ENCODE measurements at places on chromosomes 2 and 18.

GRCh38 chr18:58456625-58457024, 172.3 kb downstream of the ALPK2 start:
- DNase-seq, result no peak

DNA sequence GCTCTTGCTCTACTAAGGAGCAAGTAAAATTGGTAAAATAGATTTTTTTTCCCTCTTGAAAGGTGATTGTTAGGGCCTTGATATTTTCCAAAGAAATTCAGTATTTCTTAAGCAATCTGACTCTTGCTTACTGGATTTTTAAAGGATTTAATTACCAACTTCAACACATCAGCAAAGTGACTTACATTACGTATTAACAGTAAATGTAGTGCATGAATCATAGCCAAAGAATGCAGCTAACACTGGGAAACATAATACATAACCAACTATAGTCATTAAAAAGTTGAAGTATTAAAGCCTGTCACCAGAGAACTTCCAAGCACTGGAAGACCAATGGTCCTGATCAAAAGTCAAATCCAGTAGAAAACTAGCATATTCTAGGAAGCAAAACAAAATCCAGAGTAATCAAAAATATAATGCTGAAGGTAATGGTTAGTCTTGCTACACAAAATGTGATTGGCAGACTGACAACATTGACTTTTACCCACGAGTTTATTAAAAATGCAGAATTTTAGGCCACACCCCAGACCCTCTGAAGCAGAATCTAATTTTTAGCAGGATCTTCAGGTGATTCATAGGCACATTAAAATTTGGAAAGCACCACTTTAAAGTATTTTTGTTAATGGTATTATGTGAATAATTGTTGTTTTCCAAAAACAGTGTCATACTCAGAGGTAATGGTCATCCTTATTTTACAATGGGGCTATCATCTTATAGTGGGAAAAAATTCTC, 31.8 kb upstream of the CAVIN2 start:
- peak; percentile 85 for DNase-seq

GRCh38 chr2:229922449-229923386, at the start of gene FBXO36:
Gene FBXO36, plus strand, starts transcription at chr2:229922503. Its CDS starts 11 bp downstream, at chr2:229922514.
- peak; percentile 54 for DNase-seq

DNA sequence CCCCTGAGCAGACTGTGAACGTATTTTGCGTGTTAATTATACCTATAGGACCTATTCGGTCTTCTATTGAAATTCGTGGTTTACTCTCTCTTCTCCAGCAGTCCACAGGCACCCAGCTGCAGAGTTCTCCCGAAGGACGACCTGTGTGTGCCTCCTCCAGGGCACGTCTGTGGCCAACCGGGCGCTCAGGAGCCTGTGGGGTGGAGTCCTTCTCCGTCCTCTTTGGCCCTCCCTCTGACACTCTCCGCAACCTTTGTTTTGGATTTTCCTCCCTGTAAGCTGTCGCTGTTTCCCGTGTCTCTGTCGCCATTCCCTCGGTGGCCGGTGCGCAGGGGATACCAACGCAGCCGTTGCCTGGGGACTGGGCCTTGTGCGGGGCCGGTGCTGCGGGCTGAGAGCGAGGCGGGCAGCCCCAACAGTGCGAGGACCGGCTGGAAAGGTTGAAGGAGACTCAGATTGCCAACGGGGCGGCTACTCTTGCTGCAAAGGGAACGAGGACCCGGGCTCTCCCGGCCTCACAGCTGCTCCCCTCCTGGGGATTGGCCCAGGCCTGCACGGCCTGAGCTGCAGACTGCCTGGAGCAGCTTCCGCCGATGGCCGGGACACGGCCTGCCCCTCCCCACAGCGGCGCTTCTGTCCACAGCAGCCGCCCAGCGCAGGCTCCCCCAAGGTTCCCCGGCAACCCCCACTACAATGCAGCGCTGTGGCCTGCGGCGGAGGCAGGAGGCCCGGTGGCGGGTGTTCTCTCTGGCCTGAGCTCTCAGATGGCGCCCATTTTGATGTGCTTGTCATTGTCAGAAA, 221.0 kb downstream of the MTX2 start:
- peak; percentile 42 for DNase-seq

- no peak for DNase-seq
Measured at GRCh38 chr2:105443617-105444598, 45.1 kb upstream of the FHL2 start.

DNA sequence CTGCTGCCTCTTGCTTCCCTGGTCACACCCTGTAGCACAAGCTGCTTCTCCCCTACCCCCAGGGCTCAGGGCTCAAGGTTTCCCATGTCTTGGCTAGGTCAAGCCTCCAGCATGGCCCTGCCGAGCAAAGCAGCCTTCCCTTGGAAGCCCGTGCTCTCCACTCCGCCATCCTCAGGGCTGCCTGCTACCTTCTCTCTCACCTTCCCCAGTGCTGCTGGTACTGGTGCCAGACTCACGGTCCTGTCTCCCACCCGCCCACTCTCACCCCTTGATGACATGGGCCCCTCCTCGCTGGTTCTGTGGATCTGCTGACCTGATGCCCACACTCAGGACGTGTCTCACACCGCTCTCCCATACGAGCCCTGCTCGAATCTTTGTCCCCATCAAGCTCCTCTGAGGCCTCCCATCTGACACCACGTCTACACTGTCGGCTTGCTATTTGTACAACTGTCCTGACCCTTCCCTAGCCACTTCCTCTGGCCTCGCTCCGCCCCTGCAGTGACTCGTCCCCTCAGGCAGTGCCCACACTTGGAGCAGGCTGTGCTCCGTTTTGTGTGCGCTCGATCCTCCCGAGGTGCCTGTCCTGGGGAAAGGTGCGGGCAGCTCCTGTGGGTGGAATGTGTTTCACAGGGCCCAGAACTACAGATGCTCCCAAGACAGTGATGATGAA, 49.9 kb downstream of the ZAP70 start:
- no peak for DNase-seq

GRCh38 chr2:77108915-77109314, 413.3 kb downstream of the LRRTM4 start:
- no peak for DNase-seq

- peak; percentile 88 for DNase-seq
Measured at GRCh38 chr2:159616286-159616701, at the start of gene BAZ2B. Gene BAZ2B, minus strand, starts transcription at chr2:159616548. Its CDS starts 137,829 bp downstream, at chr2:159478719.

- no peak for DNase-seq
Measured at GRCh38 chr2:121705390-121705789, 31.3 kb downstream of the NIFK start.

DNA sequence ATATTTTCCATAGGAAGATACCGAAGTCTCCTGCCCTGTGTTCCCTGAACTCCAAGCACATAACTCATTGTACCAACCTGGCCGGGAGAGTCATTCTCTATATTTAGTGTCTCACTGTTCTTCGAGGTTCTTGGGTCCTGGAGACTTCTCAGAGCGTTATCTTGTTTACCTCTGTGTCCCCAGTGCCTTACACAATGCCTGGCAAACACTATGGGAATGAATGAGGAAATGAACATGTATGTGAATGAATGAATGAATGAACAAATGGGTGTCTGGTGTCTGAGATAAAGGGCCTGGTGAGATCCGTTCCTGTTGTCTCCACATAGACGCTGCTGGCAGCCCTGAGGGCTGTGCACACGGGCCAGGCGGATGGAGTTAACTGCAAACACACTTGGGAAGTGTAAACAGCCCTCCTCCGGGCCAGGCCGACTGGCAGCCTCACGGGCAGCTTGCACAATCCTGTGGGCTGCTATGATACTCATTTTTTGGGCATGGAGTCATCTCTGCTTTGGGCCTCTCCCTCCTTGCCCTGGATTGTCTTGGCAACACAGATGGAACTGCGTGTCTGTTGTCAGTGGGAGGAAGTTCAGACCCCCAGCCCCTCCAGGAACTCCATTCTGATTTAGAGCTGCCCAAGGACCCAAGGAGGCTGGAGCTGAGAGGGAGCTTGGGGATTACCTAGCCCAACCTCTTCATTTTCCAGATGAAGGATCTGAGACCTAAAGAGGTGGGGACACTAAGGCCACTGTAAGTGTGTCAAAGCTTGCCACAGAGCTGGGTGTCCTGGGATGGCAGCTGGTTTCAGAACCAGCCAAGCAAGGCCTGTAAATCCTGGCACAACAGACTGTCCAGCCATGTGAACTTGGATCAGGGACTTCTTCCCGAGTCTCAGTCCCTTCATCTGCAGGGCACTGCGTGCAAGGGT, 124.4 kb downstream of the INHBB start:
- peak; percentile 96 for DNase-seq

GRCh38 chr2:177245010-177245422, 19.5 kb downstream of the NFE2L2 start:
- DNase-seq, result peak; percentile 69

GRCh38 chr2:11995456-11995855, 249.0 kb downstream of the LPIN1 start:
- DNase-seq, result peak; percentile 55

DNA sequence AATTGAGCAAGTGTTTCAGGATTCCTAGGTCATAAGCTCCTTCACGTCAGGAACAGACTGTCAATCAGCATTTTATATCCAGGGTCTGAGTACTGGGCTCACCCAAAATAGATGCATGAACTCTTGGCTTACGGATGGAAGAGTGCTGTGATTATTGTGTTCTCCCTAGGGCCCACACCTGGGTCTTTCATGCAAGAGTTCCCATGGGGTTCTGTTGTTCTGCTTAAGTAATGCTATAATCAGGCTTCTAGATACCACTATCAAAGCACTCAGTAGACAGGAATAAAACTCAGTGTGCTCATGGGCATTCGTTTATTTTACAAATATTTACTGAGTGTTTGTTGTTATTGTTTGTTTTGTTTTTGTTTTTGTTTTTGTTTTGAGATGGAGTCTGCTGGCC, 46.4 kb upstream of the PMAIP1 start:
- DNase-seq, result no peak

- no peak for DNase-seq
Measured at GRCh38 chr2:232483311-232483922, 4.2 kb downstream of the ECEL1 start.

- peak; percentile 75 for DNase-seq
Measured at GRCh38 chr2:40364151-40364874, 87.6 kb downstream of the SLC8A1 start.

DNA sequence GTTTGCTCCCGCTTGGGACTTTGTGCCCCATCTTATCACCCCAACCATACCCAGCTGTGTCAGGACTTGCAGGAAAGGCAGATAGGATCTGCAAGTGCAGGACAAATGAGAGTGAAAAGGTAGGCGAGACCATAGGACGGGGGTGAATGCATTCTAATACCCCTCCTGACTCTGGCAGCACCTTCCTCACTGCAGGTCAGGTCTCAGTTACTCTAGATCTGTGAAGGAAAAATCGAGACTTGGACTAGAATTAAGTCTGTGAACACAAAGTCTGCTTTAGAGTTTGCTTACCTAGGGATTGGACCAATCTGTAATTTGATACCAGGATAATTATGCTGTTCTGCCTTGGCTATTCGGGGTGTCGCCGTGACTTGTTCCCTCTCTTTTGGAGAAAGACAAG, 19.7 kb downstream of the NT5DC4 start:
- DNase-seq, result no peak

DNA sequence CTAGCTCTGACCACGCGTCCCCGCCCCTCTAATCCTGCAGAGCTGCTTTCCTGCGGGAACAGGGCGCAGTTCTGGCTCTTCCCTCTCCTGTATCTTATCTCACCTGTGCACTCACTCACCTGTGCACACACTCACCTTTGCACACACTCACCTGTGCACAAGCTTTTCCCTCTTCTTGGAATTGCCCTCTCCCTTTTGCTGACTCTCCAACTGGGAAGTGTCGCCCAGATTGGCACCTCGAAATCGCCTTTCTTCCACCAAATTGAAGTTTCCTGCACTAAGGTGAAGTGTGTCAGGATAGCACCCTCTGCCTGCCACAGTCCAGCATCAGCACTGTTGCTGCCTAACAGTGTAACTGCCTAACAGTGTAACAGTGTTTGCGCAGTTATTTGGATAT, 566 bp upstream of the CMPK2 start:
- DNase-seq, result peak; percentile 40

GRCh38 chr2:198917275-198917674, 540.5 kb downstream of the SATB2 start:
- no peak for DNase-seq

DNA sequence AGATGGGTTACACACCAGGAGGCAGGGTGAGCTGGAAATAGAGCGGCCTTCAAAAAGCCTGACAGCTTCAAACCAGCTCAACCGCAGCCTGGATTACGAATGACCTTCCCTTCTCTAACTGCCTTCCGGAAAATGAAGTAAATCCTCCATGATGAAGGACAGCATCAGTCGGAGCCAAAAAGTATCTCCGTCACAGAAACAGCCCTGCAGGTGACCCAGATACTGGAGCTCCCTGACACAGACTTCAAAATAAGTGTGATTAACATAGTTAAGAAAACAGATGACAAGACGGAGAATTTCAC, 10.3 kb upstream of the CIB4 start:
- DNase-seq, result no peak
